ENCODE measurements at places on chromosomes 2 and 18.

DNA sequence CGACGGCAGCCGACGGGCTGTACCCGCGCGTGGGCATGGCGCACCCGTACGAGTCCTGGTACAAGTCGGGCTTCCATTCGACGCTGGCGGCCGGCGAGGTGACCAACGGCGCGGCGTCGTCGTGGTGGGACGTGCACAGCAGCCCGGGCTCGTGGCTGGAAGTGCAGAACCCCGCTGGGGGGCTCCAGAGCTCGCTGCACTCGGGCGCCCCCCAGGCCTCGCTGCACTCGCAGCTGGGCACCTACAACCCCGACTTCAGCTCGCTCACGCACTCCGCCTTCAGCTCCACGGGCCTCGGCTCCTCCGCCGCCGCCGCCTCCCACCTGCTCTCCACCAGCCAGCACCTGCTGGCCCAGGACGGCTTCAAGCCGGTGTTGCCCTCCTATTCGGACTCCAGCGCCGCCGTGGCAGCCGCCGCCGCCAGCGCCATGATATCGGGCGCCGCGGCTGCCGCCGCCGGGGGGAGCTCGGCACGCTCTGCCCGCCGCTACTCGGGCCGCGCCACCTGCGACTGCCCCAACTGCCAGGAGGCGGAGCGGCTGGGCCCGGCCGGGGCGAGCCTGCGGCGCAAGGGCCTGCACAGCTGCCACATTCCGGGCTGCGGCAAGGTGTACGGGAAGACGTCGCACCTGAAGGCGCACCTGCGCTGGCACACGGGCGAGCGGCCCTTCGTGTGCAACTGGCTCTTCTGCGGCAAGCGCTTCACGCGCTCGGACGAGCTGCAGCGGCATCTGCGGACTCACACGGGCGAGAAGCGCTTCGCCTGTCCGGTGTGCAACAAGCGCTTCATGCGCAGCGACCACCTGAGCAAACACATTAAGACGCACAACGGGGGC is 2.0 kb downstream of the SP9 start:
- peak; percentile 83 for DNase-seq

GRCh38 chr18:55918444-55918843 is 330.5 kb upstream of the TCF4 start:
- no peak for DNase-seq

DNA sequence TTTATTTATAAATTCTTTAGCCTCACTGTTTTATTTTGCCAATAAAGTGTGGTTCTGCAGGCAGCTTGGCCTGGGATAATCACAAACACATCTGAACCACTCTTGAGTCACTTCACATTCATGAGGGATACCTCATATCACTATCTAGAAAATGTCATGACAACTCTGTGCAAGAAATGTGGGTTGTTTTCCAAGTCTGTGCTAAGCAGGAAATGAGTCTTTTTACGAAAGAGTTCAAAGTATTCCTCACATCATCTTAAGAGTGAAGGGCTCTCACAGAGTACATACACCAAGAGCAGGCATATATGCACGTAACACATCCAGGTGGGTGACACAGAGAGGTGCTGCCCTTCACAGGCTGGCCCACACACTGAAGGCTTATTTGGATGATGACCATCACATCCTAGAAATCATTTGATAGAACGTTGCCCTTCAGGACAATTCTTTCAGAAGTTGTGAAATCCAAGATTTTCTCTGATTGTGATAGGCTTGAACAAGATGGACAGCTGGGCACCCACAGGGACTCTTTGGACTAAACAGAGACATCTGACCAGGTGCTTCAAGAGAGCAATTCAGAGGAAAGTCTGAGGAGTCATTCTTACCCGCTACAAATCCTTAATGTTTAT is 811.1 kb upstream of the LRATD1 start:
- no peak for DNase-seq

GRCh38 chr2:159798376-159798725 is 343 bp upstream of the CD302 start:
- no peak for DNase-seq

DNA sequence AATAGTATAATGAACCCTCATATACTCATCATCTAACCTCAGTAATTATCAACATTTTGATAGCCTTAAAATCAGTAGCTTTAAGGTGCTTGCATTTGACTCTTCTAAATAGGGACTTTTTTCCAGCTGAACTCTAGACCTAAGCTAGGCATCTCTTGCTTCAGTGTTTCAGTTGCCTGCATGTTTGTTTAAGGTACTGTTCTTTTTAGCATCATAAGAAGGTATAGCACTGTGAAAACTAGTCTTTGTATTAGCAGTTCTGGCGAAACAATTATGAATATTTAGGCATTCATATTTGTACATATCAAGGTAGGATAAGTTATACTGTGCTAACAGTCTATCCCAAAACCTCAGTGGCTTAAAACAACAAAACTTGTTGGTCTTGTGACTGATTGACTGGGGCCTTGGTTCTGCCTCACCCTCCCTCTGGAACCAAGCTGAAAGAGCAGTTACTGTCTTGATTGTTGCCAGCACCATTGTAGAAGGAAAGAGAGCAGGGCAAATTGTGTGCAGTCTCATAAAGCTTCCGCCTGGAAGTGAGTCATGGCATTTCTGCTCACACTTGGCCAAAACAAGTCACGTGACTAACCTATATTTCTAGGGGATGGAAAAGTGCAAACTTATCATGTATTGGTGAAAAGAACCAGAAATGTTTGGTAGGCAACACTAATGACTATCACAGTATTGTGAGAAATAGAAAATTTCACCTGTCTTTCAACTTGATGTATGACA is 24.3 kb downstream of the GALNT1 start:
- DNase-seq = no peak

- DNase-seq = no peak
Measured at GRCh38 chr2:235180642-235181041, 228.8 kb downstream of the SH3BP4 start.

DNA sequence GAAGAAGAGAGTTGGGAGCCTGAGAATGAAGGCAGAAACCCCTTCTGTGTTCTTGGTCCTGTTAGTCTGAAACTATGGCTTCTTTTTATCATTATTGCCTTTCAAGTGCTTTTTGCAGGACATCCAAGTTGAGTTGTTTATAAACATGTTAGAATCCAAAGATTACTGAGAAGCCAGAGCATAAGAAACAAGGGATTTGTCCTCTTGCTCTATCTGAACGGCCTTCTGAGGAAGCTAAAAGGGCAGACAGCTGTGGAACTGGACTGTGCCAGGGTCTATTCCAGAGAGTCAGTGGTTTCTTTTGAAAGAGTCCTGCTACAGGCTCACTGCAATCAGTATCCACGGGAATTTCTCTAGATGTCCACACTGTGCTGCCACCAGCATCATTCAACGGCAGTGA is 86.6 kb downstream of the ARHGAP28 start:
- DNase-seq = no peak

DNA sequence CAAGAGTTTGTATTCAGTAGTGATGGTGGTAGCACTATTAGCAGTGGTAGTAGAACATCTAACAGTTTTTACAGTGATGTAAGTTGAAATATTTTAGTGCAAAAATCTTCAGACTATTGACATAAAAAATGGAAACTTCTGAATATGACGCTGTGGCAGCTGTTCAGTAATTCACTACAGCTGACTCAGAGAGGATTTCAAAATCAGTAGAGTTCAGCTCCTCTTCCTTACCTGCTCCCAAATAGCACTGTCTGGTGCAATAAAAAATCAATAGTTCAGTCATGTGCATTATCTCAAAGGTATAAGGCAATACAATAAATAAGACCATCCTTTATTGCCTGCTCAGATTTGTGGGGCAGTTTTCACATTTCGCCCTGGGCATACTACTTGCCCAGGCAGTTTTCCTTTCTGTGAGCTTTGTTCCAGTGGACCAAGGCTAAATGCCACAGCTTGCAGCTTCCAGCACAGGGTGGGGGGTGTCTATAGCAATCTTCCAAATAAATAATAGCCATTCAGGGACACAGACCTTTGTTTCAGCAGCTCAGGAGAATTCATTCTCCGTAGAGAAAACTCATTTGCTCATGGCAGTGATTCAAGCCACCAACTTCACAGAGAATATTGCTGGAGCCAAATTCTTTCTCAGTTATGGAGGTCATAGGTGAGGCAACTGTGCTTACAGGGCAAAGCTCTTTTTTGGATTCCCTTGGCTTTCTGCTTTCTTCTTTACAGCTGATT is 33.9 kb upstream of the GORASP2 start:
- no peak for DNase-seq

GRCh38 chr2:30252723-30253701 is 21.7 kb downstream of the LBH start:
- DNase-seq = no peak

GRCh38 chr18:58349650-58350049 is 279.2 kb downstream of the ALPK2 start:
- DNase-seq = no peak

DNA sequence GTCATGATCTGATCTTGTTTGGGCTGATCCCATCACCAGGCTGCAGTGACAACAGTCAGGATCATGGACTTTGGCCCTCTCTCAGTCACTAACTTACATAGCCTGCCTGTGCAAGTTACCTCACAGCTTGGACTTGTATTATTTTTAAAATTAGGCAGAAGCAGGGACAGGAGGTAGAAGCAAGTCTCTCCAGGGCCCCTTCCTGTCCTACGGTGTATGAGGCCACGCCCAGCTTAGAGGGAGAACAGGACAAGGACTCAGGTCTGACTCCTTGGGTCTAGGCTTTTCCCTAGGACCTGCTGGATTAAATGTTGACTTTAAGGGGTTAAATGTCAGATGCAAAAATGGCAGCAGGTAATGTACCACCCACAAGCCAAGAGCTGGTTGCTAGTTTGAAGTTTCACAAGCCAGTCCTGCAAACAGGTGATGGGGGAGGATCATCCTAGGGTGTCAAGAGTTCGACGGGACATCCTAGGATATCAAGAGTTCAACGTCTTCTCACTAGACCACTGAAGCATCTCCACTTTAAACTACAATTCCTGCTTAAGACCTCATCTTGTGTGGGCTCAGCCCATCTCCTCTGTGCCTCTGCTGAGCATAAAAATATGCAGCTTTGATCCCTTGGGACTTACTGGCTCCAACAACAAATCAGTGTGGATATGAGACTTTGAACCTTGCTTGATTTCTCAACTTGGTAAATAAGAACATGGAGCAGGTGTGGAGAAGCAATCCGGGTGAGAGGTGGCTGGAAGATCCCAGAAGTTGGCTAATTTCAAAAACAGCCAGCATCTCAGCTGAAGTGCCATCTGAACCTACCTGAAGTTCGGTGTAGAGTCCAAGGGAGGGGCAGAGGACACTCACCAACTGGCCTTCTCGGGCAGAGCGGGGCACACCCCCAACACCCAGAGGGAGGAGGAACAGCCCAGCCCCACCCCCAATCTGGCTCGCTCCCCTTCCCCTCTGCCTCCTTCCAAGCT is 39.5 kb downstream of the SFXN5 start:
- DNase-seq = no peak

- DNase-seq = no peak
Measured at GRCh38 chr2:233794128-233794658, 16.1 kb downstream of the MROH2A start.

GRCh38 chr18:27825689-27826088 is 351.2 kb downstream of the CDH2 start:
- no peak for DNase-seq

- peak; percentile 52 for DNase-seq
Measured at GRCh38 chr2:41698678-41699422, 349.0 kb upstream of the PKDCC start.

GRCh38 chr18:22342625-22343024 is 75.1 kb downstream of the CTAGE1 start:
- DNase-seq = no peak

DNA sequence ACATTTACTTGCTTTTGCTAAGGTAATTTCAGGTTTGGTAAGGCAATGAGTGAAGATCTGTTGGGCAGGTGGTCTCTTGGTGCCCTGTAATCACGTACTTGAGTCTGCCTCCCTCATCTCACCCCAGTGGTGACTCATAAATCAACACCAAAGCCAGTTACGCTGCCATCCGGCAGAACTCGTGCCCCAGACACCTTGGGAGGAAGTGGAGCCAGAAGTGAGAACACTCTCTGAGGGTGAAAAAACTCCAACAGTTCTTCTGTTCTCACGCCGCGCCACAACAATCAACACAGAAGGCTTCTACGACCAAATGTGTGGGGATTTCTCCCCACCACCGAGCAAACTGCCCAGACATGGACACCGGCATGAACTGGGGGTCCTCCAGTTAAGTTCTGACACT is 206.2 kb downstream of the ARL4C start:
- DNase-seq = peak; percentile 44

- no peak for DNase-seq
Measured at GRCh38 chr2:31079665-31080064, 58.6 kb downstream of the GALNT14 start.

- no peak for DNase-seq
Measured at GRCh38 chr2:116680256-116680936, 1134.1 kb upstream of the DDX18 start.

GRCh38 chr18:48394176-48394575 is 15.0 kb downstream of the ZBTB7C start:
- DNase-seq = no peak

- no peak for DNase-seq
Measured at GRCh38 chr2:6927186-6927585, 10.0 kb downstream of the RNF144A start.

DNA sequence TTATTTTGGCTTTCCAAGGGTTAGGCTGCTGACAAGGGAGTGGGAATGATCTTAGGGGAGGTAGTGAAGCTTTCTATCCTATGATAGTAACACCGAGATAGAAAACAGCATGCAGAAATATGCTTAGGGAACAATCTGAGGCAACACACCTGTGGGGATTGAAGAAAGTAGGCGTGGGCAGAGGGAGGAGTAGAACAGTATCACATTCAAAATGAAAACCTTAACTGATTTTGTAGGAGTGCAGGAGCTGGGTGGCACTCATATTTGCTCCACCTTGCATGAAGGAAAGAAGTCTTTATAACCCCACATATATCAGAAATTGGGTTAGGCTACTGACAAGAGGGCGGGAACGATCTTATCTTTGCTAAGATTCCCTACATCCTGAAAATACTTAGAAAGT is 762.2 kb upstream of the CNTNAP5 start:
- DNase-seq = no peak

DNA sequence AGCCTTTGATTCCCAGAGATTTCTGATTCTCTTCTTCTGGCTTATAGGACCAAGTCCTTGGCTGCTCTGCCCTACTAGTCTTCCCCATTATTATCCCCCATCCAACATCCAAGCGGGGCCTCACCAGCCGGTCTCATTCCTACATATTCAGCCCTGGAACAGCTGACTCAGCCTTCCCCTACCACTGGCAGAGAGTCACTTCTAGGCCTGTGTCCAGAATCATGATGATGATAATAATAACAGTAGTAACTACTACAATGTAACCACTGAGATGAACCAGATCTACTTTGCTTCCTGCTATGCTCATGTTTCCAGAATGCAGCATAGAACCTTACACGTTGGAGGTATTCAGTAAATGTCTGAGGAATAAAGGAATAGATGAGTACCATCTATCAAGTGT is 295.2 kb downstream of the SRBD1 start:
- DNase-seq = no peak

GRCh38 chr18:74097803-74098202 is 49.8 kb downstream of the FBXO15 start:
- no peak for DNase-seq

DNA sequence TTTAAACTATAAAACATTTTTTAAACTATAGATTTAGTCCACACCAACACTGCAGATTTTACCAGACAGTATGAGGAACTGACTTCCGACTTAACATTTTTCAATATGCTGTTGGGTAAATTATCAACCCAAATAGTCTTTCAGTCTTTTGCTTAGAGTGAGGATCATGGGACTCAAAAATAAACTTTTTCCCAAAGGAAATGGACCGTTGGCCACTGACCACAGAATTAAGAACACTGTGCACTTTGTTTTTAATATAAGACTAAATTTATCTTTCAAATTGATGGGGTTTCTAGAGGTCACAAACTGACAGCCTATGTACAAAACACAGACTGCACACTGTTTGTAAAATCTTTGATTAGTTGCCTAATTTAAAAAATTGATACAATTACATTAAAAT is 44.9 kb downstream of the FIGN start:
- DNase-seq = no peak

Data from GM20000 (cell line).